Thyroid gland (tissue), 4 donors: ENCODE measurements at places on chromosomes 1 and 21. TPM values are rescaled to one million over a fixed set of nuclear protein-coding genes. Genes with fewer than 3 reads are reported as not detected.

- H3K27me3 ChIP-seq = no peaks in the 10 kb centered on the region
- no peak for DNase-seq
- H3K4me3 ChIP-seq = no peak overlapping the region
- no peak overlapping the region for H3K27ac ChIP-seq
- H3K36me3 ChIP-seq = no peaks in the 10 kb centered on the region
Observed at GRCh38 chr1:198756470-198756869, 117.6 kb downstream of the PTPRC start.

The ICOSLG gene
- 1.0 TPM for total RNA-seq

- no peak overlapping the region for H3K4me3 ChIP-seq
- DNase-seq = no peak
- H3K4me1 ChIP-seq = no peaks in the 10 kb centered on the region
- no peak overlapping the region for H3K27ac ChIP-seq
- no peaks in the 10 kb centered on the region for H3K27me3 ChIP-seq
- H3K36me3 ChIP-seq = no peaks in the 10 kb centered on the region
Observed at GRCh38 chr1:42908046-42908445, 50.6 kb downstream of the SLC2A1 start.

DNA sequence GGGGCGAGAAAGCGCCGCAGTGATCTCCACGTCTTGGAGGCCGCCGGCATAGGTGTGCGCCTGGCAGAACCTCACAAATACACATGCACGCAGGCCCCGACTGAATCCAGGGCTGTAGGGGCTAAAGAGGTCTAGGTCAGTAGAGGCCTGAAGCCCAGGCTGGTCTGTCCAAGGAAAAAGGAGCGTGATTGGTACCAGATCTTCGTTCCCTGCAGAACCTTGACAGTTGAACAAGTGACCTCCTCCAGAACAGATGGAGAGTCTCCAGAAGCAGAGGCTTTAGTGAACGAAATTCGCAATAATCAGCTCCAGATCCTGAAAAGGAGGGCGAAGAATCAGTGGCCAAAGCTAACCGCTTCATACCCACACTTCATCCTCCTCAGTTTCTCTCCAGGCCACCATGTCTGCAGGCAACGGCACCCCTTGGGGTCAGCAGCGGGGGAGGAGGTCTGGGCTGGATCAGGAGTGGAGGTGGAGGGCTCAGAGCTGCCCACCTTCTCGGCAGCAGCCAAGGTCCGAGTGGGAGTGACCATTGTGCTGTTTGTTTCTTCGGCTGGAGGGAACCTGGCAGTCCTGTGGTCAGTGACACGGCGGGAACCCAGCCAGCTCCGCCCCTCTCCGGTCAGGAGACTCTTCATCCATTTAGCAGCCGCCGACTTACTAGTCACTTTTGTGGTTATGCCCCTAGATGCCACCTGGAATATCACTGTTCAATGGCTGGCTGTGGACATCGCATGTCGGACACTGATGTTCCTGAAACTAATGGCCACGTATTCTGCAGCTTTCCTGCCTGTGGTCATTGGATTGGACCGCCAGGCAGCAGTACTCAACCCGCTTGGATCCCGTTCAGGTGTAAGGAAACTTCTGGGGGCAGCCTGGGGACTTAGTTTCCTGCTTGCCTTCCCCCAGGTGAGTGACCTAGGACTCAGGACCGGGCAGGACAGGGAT, 749 bp upstream of the PEX11B start:
- peak; percentile 81 for DNase-seq
- H3K27ac ChIP-seq = peak overlapping the region; percentile 94
- peak overlapping the region; percentile 33 for H3K4me3 ChIP-seq
- peaks cover 11% of the 10 kb centered on the region for H3K36me3 ChIP-seq
- H3K4me1 ChIP-seq = peaks cover 19% of the 10 kb centered on the region

- no peaks in the 10 kb centered on the region for H3K4me1 ChIP-seq
- H3K27me3 ChIP-seq = no peaks in the 10 kb centered on the region
- no peaks in the 10 kb centered on the region for H3K36me3 ChIP-seq
- H3K27ac ChIP-seq = no peak overlapping the region
Observed at GRCh38 chr1:217929213-217929885, 298.2 kb downstream of the SPATA17 start.

The RXFP4 gene
- not detected for total RNA-seq

The B3GALT6 gene
- total RNA-seq = 18.0 TPM

The LCE6A gene
- not detected for total RNA-seq

- no peak for DNase-seq
- no peaks in the 10 kb centered on the region for H3K36me3 ChIP-seq
- no peaks in the 10 kb centered on the region for H3K27me3 ChIP-seq
- no peaks in the 10 kb centered on the region for H3K4me1 ChIP-seq
Observed at GRCh38 chr1:199759268-199759730, 268.2 kb upstream of the NR5A2 start.

The NKAIN1 gene
- not detected for total RNA-seq

DNA sequence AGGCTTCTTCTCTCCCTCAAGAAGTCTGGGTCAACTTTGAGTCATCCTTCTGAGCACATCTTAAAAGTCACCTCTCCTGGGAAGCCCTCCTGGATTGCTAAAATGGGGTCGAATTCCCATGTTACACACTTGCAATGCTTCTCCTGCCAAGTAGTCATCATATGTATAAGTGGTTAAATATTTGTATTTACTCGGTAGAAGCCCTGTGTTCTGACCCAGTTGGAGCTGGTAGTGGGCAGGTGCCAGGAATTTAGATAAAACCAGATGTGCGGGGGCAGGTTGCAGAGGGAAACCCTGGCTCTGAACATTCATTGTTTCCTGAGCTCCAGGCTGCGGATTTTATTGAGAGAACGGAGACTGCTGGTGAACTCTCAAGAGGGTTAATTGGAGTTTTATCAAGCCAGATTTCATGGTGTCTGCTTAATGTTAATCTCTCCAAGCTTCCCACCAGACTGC, 52.8 kb upstream of the RPL11 start:
- DNase-seq = no peak
- H3K27me3 ChIP-seq = no peaks in the 10 kb centered on the region
- peaks cover 16% of the 10 kb centered on the region for H3K4me1 ChIP-seq
- no peak overlapping the region for H3K4me3 ChIP-seq
- H3K27ac ChIP-seq = peak overlapping the region; percentile 69
- H3K36me3 ChIP-seq = no peaks in the 10 kb centered on the region

The KIF21B gene
- 1.1 TPM for total RNA-seq

The SAMSN1 gene
- 1.8 TPM for total RNA-seq

- H3K36me3 ChIP-seq = no peaks in the 10 kb centered on the region
- H3K4me1 ChIP-seq = peaks cover 53% of the 10 kb centered on the region
- H3K27ac ChIP-seq = no peak overlapping the region
- H3K27me3 ChIP-seq = no peaks in the 10 kb centered on the region
- no peak for DNase-seq
Observed at GRCh38 chr1:178038372-178038771, 55.5 kb upstream of the RASAL2 start.

DNA sequence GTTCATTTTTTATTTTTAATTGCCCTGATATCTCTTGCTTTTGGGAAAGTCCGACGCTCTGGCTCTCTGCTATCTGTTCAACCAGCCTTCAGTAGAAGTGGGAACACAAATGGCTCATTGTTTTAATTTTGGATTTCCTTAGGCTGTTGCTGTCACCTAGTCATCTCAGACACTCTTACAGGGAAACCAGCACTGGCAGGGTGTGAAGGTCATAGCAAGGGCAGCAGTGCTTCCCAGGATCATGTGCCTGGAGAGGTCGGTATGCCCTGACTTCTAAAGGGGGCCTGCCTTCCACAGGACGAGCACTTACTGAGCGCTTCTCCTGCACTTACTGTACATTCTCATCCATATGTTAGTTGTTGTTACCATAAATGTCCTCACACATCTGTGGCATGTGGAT, 224.2 kb downstream of the DISC1 start:
- no peak for DNase-seq
- H3K4me1 ChIP-seq = no peaks in the 10 kb centered on the region
- no peaks in the 10 kb centered on the region for H3K27me3 ChIP-seq
- H3K27ac ChIP-seq = no peak overlapping the region
- H3K36me3 ChIP-seq = no peaks in the 10 kb centered on the region

The HJV gene
- not detected for total RNA-seq

GRCh38 chr21:46131838-46132651, 23.3 kb downstream of the FTCD start:
- no peak for DNase-seq
- H3K4me1 ChIP-seq = no peaks in the 10 kb centered on the region
- no peak overlapping the region for H3K4me3 ChIP-seq
- H3K27me3 ChIP-seq = no peaks in the 10 kb centered on the region
- H3K27ac ChIP-seq = no peak overlapping the region

The VSIG8 gene
- not detected for total RNA-seq

DNA sequence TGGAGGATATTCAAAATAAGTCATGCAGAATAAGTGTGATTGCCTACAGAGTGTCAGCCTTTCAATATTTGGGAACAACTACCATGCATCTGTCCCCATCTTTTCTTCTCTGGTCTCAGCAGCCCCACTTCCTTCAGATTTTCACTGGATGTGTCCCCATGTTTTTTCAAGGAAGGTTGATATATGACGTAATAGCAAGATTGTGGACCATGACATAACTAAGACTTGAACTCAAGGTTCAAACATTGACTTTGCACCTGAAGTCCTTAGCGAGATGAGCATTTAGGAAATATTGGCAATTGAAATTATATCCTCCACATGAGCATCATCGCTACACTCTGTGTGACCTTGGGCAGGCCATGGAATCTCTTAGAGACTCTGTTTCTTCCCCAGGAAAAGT, 5.8 kb downstream of the NAV1 start:
- H3K27me3 ChIP-seq = no peaks in the 10 kb centered on the region
- peaks cover 10% of the 10 kb centered on the region for H3K4me1 ChIP-seq
- H3K4me3 ChIP-seq = no peak overlapping the region
- H3K27ac ChIP-seq = no peak overlapping the region
- H3K36me3 ChIP-seq = no peaks in the 10 kb centered on the region

The MYCL gene
- 1.4 TPM for total RNA-seq

The MAP1LC3C gene
- total RNA-seq = 14.7 TPM

The PLEKHA6 gene
- 8.9 TPM for total RNA-seq

DNA sequence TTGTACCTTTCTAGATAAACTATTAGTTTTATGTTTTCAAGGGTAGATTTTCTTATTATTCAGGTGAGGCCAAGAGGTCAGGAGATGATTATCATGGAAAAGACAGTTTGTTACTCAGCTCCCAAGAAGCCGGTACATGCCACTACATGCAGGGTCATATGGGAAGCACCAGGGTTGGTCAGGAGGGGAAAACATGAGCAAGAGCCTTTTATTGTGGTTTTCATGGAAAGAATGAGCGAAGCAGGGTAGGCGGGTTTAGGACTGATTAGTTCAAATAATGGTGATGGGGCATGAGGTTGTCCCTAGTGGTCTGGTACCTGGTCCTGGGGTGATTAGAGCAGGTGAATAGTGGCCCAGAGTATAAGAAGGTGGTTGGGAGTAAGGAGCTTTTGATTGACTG, 189.9 kb downstream of the APP start:
- H3K27me3 ChIP-seq = no peaks in the 10 kb centered on the region
- peak overlapping the region; percentile 6 for H3K27ac ChIP-seq
- peaks cover 8% of the 10 kb centered on the region for H3K36me3 ChIP-seq
- DNase-seq = no peak

DNA sequence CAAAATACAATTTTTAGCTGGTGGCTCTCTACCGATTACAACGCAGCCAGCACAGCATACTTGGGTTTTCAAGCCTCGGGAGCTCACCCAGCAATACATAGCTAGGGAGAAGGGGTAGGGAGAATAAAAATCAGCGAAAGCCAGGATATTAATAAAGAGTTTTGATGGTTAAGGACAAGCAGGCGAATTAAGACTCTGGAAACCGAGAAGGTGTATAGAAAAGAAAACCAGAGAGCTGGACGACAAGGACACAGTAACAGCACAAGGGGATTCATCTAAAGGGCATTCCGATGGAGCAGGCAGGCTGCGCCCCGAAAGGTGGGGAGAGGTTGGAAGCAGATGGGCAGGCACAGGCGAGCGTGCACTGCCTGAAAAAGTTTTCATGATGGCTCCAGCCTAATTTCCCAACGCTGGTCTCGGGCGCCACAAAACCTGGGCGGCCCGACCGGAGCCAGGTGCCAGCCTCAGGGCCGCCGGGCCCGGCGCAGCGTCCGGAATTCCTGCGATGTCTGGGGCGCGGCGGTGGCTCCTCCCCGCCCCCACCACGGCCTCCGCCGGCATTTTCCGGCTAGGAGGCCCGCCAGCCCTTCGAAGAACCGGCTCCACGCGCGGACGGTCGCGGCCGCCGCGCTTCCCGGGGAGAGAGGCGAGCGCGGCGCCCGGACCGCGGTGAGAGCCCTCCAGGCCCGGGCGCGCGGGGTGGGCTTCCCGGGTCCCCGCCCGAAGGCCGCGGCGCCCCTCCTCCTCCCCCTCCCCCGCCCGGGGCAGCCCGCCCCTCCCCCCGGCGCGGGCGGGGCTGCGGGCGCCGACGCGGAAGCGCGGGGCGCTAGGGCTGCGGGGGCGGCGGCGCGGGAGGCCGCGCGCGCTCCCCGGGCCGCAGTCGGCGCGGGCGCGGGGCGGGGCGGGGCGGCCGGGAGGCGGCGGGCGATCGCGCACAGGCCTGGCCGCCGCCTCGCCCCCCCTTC, 774 bp upstream of the DYRK1A start:
- peak overlapping the region; percentile 50 for H3K4me3 ChIP-seq
- H3K27ac ChIP-seq = peak overlapping the region; percentile 98
- H3K27me3 ChIP-seq = no peaks in the 10 kb centered on the region
- no peaks in the 10 kb centered on the region for H3K36me3 ChIP-seq

- H3K27me3 ChIP-seq = no peaks in the 10 kb centered on the region
- no peak overlapping the region for H3K4me3 ChIP-seq
- H3K27ac ChIP-seq = no peak overlapping the region
- H3K4me1 ChIP-seq = peaks cover 14% of the 10 kb centered on the region
Observed at GRCh38 chr1:159936273-159936904, 9.0 kb downstream of the IGSF9 start.

DNA sequence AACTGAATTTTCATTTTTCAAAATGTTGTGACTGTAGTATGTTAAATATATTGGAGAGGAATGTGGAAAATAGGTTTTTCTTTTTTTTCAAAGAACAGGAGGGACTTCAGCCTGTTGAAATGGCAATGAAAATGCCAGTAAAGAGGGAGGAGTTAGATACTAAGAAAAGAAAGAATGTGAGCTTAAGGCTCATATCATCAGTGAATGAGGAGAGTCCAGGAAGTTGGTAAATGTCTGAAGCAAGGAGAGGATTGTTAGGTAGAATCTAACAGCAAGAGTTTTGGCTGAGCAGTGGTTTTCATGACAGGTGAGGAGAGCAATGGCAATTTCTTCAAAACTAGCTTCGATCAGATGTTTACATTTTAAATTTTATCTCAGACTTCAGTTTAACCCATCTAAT, 43.0 kb downstream of the PLA2G4A start:
- H3K4me3 ChIP-seq = no peak overlapping the region
- no peak for DNase-seq
- H3K27ac ChIP-seq = no peak overlapping the region
- no peaks in the 10 kb centered on the region for H3K36me3 ChIP-seq
- no peaks in the 10 kb centered on the region for H3K4me1 ChIP-seq

DNA sequence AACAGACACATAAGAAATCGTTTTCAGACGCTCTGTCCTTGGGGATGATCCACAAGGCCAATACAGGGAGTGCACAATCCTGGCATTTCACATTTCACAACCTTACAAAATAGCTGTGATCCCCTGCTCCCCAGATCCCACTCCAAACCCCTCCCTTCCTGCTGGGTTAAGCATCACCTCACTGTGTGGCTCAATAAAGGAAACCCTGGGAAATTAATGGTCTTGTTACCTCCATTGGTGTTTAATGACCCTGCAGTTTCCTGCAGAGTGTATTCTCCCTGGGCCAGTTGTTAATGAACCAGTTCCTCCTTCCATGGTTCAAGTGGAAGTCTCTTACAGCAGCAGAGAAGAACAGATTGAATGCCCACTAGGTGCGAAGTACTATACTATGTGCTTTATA, 334.7 kb downstream of the OMA1 start:
- H3K4me3 ChIP-seq = no peak overlapping the region
- no peaks in the 10 kb centered on the region for H3K4me1 ChIP-seq
- no peaks in the 10 kb centered on the region for H3K36me3 ChIP-seq

The FMO3 gene
- 1.4 TPM for total RNA-seq
